ENCODE measurements at places on chromosomes 7 and 10.

DNA sequence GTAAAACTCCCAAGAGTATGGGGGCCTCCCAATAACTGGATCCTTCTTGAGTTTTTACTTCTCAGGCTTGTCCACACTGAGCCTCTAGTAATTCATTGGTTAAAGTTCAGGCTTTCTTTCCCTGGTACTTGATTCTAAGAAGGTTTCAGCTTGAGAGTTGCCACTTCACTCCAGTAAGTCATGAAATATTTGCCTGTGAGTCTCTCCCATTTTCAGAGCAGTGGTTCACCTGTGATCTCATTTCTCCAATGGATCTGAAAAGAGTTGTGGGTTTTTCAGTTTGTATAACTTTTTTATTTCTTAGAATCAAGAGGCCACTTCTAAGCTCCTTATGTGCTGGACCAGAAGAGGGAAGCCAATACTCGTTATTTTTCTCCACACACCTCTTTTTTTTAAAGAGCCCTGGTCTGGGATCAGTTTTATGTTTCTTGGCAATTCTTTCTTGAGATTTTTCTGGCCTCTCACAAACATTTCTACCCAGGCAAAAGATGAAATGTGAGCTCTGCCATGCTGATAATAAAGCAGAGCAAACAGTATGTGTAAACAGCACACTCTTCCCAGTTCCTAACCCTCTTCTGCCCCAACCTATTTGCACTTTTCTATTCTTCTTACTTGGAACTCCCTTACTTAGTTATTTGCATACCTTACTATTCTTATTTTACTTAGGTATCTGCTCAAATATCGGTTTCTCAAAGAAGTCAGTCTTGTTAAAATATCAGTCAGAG lies 983.4 kb downstream of the CCSER2 start:
- DNase-seq: no peak

DNA sequence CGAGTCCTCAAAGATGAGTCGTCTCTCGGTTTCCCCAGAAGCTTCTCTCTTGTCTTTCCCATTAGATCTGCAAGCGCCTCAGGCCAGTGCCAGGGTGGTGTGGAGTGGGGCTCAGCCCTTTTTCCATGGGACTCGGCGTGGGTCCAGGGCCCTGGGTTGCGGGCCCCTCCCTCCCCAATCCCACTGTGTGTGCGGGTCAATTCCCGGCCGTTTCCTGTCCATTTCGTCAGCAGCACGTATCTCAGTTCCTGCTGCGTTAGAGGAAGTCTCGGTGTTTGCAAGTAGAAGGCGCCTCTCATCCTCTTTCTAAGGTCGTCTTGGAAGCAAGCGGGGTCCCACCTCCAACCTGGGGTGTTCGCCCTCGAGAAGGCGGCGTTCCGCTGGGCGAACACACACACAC lies 25.1 kb upstream of the ADGRA1 start:
- no peak for DNase-seq

GRCh38 chr7:139693651-139694388 lies 84.0 kb downstream of the HIPK2 start:
- DNase-seq: no peak

GRCh38 chr7:131471250-131472004 lies 85.0 kb downstream of the PODXL start:
- no peak for DNase-seq

DNA sequence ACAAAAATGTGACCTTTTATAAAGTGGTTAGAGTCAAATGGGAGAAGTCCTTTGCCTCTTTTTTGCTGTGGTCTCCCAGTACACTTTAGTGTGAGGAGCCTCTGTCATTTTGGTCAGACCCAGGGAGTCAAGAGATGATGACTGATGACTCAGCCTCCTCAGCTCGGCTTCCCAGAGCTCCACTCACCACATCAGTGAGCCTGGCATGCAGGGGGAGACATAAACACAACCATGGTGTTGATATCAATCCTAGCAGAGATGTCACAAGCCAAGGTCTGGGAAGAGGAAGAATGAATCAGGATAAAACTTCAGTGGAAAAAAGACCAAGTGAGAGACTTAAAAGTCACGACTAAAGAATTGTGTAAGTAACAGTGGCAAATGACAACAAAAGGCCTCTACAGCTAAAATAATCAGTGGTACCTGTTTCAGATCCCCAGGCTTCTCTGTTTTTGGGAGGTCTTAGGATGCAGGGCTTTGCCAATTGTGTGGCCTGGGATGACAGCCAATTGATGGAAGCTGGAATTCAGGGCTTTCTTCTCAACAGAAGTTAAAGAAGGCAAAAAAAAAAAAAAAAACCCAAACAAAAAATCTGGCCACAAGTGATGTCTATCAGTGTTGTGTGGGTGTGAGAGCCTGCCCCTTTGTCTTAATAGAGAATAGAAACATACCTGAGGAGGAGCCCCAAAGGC lies 50.2 kb downstream of the TFAM start:
- DNase-seq: no peak

DNA sequence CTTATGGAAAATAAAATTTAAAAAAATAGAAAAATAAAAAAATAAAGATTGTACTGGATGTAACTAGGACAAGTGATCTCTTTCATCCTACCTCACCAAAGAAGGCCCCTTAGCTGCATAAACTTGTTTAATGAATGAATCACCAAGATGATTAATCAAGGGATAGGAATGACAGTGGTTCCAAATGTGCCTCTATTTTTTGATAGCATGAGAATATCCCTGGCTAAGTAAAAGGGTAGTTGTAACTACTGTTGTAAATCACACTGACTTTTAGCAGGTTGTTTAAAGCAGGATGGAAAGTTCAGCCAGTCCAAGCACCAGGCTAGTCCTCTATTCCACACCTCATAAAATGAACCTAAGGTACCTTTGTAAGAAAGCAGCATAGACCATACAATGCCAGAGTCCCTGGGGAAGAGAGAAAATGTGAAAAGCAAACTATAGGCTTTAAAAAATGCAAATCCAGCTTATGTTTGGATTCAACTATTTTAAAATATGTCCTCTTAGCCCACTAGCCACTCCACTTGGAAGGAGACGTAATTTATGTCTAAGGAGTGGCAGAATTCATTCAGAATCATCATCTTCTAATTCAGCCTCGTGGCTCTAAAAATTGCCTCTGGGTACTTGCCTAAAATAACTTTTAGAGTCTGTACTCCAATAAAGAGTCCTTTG lies 126.8 kb downstream of the SKIDA1 start:
- no peak for DNase-seq

- DNase-seq: no peak
These were observed at the start of gene TMEM178B for GRCh38 chr7:141073641-141074161. TSS of gene TMEM178B (plus strand) at chr7:141074064.

DNA sequence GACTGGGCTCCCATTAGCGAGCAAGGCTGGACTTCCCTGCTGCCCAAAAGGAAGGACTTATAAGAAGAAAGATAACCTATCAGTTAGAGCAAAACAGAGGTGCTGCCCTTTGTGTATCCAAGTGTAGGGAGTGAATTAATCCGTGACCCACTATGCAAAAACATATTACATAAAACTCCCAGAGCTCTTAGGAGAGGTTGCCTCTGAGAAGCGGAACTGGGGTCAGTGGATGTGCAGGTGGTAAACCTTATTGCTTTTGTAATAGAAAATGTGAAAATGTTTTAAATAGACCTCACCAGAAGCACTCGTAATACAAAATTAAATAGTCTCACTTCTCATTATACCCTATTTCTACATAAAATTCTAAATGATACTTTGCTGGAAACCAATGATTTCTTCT lies 17.1 kb upstream of the IL6 start:
- no peak for DNase-seq

DNA sequence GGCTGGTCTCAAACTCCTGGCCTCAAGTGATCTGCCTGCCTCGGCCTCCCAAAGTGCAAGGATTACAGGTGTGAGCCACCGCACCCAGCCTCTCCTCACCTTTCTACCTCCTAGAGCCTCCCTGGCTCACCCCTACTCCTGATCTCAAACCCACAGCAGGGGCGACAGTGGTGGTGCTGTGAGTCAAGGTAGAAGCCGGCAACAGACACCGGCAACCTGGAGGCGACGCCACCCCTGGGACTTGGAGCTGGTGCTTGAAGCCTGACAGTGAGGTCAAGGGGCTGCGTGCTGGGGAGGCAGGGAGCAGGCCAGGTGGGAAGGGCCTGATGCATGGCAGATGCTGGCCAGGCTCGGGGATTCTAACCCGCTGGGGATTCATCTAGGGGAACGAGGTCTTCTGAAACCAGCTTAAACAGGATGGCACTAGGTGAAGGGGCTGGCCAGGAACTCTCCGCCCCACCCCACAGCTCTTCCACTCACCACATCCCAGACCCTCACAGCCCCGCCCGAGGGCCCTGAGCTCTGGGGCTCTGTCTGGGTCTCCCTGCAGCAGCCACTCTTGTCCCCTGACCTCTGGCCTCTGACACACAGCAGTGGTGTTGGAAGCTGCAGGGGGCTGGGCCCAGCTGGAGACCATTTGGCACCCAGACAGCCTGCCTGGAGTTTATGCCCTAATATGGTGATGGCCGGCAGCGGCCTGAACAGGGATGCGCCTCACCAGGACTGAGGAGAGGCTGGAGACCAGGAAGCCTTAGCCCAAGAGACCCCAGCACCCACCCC lies 16.4 kb downstream of the KCNH2 start:
- DNase-seq: no peak

DNA sequence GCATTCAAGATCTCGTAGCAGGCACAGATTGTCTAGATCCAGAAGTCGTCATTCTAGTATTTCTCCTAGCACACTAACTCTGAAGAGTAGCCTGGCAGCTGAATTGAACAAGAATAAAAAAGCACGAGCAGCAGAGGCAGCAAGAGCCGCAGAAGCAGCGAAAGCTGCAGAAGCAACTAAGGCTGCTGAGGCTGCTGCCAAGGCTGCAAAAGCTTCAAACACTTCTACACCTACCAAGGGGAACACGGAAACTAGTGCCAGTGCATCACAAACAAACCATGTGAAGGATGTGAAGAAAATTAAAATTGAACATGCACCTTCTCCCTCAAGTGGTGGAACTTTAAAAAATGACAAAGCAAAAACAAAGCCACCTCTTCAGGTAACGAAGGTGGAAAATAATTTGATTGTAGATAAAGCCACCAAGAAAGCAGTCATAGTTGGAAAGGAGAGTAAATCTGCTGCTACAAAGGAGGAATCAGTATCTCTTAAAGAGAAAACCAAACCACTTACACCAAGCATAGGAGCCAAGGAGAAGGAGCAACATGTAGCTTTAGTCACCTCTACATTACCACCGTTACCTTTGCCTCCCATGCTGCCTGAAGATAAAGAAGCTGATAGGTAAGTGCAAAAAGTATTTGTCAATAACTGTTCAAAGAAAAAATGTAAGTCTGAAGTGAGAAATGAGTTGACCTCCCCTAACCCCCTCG lies 37.7 kb downstream of the CDK13 start:
- DNase-seq: no peak

DNA sequence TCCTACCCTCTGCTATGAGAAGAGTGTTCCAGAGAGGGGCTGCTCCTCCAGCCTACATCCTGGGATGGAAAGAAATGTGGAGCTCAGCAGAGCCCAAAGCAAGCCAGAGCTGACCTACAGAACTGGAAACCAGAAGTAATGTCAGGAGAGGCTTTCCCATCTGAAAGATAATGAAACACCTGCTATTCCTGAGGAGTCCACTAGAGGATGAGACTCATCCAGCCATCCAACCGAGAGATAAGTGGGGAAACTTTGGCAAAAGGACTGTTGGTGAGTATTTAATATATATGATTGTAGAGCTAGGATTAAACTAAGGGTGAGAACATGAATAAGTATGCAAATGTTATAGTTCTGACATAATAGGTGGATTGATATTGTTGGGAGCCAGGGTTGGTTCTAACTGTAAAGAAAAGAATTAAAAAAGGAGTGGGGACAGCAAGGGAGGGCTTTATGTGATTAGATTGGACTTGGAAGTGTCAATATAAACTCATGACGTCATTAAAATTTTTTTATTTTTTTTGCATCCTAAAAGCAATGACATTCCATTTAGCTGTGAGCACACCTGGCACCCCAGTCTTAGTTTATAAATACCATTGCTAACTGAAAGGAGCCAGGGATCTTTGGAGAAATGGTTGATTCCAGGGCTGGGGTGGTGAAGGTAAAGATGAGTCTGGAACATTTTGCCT lies 312.8 kb upstream of the NFE2L3 start:
- DNase-seq: no peak

GRCh38 chr7:39838326-39838725 lies 111.7 kb upstream of the CDK13 start:
- no peak for DNase-seq

GRCh38 chr7:18087026-18087686 lies 59.5 kb upstream of the PRPS1L1 start:
- no peak for DNase-seq

- DNase-seq: no peak
These were observed 164.3 kb upstream of the NPSR1 start for GRCh38 chr7:34493752-34494151.

DNA sequence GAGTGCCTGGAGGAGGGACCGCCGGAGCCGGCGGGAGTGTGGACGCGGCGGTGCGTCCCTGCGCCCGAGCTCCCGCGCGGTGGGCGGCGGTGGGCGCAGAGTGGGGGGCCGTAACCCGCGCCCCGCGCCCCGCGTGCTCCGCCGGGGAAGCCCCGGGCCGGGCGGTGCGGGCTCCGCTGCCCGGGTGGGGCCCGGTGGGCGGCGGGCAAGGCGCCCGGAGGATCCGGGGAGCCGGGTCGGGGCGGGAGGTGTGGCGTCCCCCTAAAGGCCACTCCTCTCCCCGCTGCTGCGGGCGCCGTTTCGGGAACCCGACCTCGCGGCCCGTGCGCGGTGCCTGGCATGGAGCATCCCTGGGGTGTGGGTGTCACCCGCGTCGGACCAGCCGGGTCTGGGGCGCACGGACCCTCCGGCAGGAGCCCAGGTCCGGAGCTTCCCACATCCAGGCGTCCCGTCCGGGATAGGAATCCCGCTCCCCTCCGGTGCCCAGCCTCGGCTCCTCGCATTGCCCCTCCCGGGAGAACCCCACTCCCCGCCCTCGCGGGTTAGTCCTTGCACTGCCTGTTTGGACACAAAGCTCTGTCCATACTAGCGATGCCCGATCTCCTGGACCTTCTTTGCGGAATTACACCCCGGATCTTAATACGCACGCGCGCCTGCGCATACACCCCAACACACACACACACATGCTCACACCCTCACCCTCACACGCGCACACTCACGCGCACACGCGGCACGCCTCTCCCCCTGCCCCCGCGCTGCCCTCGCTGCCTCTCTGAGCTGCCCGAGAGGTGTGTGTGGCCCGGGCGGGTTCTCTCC lies 723 bp downstream of the MTURN start:
- DNase-seq: no peak

DNA sequence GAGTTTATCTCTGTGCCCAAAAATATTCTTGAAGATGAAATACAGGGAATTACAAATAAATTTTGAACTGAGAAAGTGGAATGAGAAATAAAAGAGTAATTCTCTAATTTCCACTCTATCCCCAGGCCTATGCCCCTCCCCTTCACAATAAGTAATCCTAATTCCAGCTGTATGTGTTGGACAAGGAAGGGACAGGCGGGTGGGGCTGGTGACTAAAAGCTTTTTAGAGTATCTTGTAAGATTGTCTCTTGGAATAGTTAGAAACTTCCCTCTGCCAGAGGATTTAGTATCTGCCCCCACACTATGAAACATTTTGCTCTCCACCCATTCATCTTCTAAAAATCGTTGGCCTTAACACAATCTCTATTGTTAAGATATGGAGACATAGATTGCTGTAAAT lies 199.2 kb downstream of the MBL2 start:
- DNase-seq: no peak
